ENCODE measurements at places on chromosomes 6 and 20. TPM values are rescaled to one million over a fixed set of nuclear protein-coding genes. Genes with fewer than 3 reads are reported as not detected.

DNA sequence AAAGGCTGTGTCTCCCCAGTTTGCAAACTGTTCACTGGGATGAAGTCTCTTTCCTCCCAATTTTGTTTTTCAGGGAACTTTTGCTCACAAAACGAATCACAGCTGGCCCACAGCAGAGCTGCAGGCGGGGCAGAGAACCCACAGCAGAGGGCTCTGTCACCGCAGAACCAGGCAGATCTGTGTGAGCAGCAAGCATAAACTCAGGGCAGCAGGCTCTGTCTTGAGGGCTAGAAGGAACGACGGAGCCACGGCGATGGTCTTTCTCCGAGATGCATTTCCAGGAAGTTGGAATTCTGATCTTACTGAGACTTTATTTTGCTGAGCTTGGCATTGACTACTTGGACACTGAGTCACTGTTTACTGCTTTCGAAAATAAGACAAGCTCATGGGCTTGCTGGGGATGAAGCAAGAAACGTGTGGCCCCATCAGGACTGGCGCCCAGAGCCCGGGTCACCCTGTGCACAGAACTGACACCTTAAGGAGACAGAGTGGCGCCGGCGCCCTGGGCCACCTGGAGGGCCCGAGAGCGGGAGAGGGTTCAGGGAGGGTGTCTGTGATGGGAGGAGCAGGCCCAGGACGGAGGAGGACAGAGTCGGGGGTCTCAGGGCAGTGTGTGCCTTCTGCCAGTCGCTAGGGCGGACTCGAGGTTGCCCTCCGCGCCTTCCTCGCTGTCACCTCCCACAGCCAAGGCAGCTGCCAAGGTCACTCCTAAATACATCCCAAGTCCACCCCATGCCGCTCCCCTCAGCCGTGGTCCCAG is 106.3 kb upstream of the NXT1 start:
- H3K36me3 ChIP-seq: no peaks in the 10 kb centered on the region
- no peak for DNase-seq
- no peaks in the 10 kb centered on the region for H3K27me3 ChIP-seq
- no peak overlapping the region for H3K27ac ChIP-seq

DNA sequence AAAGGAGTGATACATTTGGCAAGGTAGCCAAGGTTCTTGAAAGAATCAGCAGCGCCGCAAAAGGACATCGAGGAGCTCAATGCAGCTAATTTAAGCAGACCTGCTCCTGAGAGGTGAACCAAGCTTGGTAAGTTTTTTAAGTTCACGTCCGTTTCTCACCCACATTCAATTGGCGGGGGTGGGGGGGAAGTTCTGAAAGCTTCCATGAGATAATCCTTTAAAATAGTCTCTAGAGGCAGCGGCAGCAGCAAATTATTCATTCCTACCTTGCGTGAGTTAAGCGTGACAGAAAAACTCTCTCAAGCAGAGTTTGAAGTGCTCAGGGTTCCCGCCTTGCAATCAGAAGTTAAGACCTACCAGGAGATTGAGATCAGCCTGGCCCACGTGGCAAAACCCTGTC is 97.3 kb upstream of the NHSL1 start:
- no peaks in the 10 kb centered on the region for H3K27me3 ChIP-seq
- H3K36me3 ChIP-seq: no peaks in the 10 kb centered on the region
- no peak for DNase-seq

DNA sequence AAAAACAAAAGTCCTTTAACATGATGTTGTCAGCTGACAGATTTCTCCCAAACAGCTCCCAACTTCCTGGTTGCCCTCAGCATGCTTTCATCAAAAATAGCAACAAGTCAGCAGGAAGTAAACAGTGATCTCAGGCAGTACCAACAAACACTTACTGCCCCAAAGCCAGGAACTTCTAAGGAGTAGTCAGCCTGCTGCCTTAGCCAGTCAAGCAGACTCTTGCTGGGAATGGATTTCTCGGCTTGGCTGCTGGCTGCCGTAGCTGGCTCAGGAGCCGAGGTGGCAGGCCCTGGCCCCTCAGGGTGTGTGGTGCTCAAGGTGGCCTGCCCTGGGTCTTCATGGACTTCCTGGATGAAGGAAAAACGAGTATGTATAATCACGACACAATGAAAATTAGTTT is 46.6 kb upstream of the EMILIN3 start:
- no peaks in the 10 kb centered on the region for H3K27me3 ChIP-seq
- H3K36me3 ChIP-seq: peaks cover 34% of the 10 kb centered on the region
- peaks cover 3% of the 10 kb centered on the region for H3K4me1 ChIP-seq
- DNase-seq: no peak

GRCh38 chr20:19903168-19903811 is 113.9 kb upstream of the NAA20 start:
- H3K27me3 ChIP-seq: no peaks in the 10 kb centered on the region

GRCh38 chr20:36273414-36274180 is 32.5 kb upstream of the DLGAP4 start:
- H3K4me1 ChIP-seq: no peaks in the 10 kb centered on the region
- no peak overlapping the region for H3K4me3 ChIP-seq
- no peak for DNase-seq

- no peak overlapping the region for H3K4me3 ChIP-seq
- H3K36me3 ChIP-seq: no peaks in the 10 kb centered on the region
- no peaks in the 10 kb centered on the region for H3K27me3 ChIP-seq
- no peak overlapping the region for H3K27ac ChIP-seq
Observed at GRCh38 chr6:34837528-34837927, 45.6 kb downstream of the BLTP3A start.

DNA sequence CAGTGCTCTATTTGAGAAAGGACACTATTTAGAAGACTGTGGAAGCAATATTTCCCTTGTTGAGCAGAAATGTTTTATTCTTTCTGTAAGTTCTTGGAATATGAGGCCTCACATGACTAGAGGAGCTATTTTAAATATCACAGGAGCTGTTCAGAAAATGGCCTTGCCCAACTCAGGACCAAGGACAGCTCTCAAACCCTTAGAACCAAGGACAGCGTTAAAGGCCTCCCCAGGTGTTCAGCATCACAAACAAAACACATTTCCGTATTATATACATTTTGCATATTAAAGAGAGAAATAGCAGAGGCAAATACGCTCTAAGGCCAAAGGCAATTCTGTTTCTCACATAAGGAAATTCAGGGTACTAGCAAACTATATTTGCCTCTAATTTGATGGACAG is 631.4 kb downstream of the CDH26 start:
- DNase-seq: no peak
- H3K27me3 ChIP-seq: no peaks in the 10 kb centered on the region
- H3K36me3 ChIP-seq: no peaks in the 10 kb centered on the region
- no peaks in the 10 kb centered on the region for H3K4me1 ChIP-seq
- no peak overlapping the region for H3K27ac ChIP-seq
- no peak overlapping the region for H3K4me3 ChIP-seq

GRCh38 chr20:16552015-16552414 is 21.2 kb downstream of the KIF16B start:
- no peak overlapping the region for H3K27ac ChIP-seq
- no peak overlapping the region for H3K4me3 ChIP-seq
- no peaks in the 10 kb centered on the region for H3K36me3 ChIP-seq

DNA sequence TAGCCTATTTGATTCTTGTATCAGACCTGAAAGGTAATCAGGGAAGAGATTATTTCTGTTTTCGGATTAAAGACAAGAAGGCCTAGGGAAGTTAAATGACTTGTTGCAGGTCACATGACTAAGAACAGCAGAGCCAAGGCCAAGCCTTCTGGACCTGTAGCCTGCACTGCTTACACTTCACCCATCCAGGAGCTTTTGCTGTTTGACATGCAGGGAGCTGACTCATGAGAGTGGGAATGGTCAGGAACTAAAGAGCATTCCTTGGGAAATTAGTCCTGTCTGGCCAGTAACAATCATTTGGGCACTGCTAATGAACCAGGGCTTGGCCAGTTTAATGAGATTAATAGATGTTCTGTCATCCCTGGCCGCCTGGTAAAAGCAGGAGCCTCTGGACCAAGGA is 46.8 kb downstream of the EIF2S2 start:
- H3K27me3 ChIP-seq: no peaks in the 10 kb centered on the region
- peaks cover 5% of the 10 kb centered on the region for H3K4me1 ChIP-seq
- no peak for DNase-seq

DNA sequence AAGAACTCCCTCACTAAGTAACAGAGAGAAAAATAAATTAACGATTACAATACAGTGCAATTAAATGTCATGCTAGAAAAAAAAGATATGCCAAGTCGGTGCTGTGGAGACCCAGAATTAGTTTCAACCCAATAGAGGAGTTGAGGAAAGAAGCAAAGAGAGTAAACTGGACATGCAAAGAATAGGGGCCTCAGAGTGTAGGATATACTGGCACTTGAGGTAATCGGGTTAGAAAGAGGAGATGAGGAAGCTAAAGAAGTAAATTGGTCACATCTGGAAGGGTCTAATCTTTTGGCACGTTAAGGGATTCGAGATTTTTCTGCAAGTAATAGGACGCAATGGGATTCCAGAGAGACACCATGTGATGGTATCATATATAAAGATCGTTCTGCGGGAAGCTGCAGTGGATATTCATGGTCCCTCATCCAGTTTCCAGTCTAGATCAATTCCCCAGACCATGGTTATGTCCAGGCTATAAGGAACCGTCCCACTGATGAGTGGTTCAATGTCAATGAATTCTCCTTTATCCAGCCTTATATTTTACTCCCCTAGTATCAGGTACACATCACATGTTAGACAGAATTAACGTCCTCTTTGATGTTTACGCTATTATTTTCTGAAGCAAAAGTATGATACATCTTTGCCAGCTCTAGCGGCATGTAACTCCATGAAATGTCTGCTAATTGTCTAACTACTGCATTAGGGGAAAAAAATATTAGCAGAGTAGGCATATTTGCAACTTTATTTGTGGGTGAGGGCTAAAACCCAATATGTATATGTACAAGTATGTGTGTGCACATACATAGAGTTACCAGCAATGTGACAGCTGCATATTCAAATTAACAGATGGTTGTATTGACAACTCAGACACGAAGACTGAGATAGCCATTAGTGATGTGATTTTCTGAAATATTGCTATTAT is 1.1 kb upstream of the TBC1D32 start:
- peaks cover 4% of the 10 kb centered on the region for H3K4me1 ChIP-seq
- H3K27me3 ChIP-seq: no peaks in the 10 kb centered on the region
- H3K27ac ChIP-seq: peak overlapping the region; percentile 97
- DNase-seq: no peak

GRCh38 chr6:168093634-168094033 is 14.6 kb upstream of the FRMD1 start:
- H3K36me3 ChIP-seq: no peaks in the 10 kb centered on the region
- H3K27me3 ChIP-seq: no peaks in the 10 kb centered on the region
- no peaks in the 10 kb centered on the region for H3K4me1 ChIP-seq
- H3K27ac ChIP-seq: no peak overlapping the region
- no peak overlapping the region for H3K4me3 ChIP-seq
- no peak for DNase-seq

DNA sequence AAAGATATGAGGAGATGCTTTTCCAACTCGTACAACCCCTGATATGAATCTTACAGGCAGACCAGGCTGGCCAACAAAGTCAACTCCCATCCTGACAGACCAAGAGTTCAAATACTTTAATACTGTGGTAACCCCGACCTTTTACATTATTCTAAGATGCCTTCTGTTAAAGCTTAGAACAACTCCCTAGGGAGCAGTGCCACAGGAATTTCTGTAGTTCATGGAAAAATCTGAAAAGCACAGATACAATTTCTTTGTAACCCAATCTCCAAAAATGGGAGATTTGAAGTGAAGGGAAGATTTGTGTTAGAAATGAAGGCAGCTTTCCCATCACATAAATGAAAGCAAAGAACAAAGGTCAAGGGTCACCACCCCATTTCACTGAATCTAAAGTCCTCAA is 151.3 kb upstream of the BEND6 start:
- DNase-seq: no peak
- no peaks in the 10 kb centered on the region for H3K36me3 ChIP-seq
- H3K27me3 ChIP-seq: no peaks in the 10 kb centered on the region
- H3K4me3 ChIP-seq: no peak overlapping the region

DNA sequence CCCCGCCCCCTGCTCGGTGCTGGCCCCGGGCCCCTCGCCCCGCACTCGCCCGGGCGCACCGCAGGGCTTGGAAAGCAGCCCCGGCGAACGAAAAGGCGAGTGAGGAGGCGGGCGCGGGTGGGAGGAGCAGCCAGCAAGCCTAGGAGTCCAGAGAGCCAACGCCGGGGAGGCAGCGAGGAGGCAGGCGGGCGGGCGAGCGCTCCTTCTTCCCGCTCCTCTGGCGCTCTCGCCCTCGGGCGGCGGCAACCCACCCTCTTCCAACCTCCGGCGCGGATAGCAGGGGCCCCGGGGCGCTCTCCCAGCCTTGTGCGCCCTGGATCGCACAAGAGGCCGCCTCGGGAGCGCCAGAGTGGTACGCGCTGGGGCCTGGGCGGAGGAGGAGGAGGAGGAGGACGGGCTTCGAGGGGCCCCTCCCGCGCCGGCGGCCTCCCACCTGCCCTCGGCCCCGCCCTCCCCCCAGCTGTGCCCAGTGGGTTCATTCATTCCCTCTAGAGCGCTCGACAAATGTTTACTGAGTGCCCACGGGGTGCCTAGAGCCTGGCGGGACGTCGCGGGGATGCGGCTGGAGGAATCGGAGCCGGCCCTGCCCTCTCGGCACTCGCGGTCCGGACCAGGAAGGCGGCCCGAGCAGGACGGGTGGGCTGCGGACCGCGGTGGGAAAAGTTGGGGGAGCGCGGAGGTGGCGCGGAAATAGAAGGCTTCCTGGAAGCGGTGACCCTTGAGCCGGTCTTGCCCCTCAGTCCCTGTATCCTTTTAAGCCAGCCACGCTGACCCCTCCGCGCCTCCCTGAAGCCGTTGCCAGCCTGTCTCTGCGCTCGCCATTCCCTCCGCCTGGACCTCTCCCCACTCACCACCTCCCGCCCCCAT is at the start of gene BMP7:
BMP7 (minus strand) TSS at position 351 of the 867 bp plus-strand sequence. CDS start 519 bp downstream, outside the sequence.
- no peaks in the 10 kb centered on the region for H3K27me3 ChIP-seq
- no peaks in the 10 kb centered on the region for H3K36me3 ChIP-seq
- no peak for DNase-seq

The UBE2J1 gene
- total RNA-seq: 18.8 TPM

The TGM3 gene
- total RNA-seq: not detected

The COL20A1 gene
- total RNA-seq: not detected

The PPARD gene
- 44.1 TPM for total RNA-seq

The TRIM40 gene
- not detected for total RNA-seq

The IL17A gene
- not detected for total RNA-seq

The SLC22A7 gene
- not detected for total RNA-seq
